Regular cardiac myocyte (primary cell): ENCODE measurements at places on chromosomes 4 and X. TPM values are rescaled to one million over a fixed set of nuclear protein-coding genes. Genes with fewer than 3 reads are reported as not detected.

Gene CDS1
- under 0.01 and 0.28 TPM in 2 replicates for total RNA-seq

Gene DUX4
- not detected in 2 replicates for total RNA-seq

Gene CACNA1F
- 0.19 TPM in 1 of 2 replicates, not detected in the other for total RNA-seq

Gene TLR2
- total RNA-seq: 0.85 TPM in 1 of 2 replicates, not detected in the other

Gene SCML2
- total RNA-seq: 0.56 and 1.3 TPM in 2 replicates
